ENCODE measurements at places on chromosomes 13 and 19.

DNA sequence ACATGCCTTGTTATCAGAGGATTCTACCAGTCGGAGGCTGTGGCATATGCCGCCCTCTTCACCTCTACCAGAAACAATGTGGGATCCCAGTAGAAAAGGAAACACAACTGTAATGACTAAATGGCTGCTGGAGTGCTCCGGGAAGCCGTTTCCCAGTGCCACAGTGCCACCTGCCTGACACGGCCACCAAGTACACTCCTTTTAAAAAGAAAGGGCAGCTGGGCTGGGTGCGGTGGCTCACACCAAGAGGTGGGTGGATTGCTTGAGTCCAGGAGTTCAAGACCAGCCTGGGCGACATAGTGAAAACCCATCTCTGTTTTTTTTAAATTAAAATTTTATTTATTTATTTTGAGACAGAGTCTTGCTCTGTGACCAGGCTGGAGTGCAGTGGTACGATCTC lies 67.3 kb downstream of the TRPM4 start:
- no peak for DNase-seq

DNA sequence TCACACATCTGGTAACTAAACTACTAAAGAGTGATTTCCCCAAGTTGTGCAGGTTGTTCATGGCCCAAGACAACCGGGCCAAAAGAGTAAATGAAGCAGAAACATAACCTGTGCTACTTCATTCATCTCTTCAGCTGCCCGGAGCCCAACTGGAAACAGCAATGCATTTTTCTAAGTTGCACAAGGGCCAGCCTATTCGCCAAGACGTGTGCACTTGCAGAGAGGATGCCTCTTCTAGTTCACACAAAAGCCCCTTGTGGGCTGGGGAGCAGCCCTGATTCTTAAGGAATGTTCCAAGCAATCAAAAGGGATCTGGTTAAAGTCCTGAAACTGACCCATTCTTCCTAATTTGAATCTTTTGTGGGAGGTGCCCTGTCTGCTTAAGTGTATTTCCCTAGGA lies 275.8 kb downstream of the SHISA2 start:
- DNase-seq: no peak

DNA sequence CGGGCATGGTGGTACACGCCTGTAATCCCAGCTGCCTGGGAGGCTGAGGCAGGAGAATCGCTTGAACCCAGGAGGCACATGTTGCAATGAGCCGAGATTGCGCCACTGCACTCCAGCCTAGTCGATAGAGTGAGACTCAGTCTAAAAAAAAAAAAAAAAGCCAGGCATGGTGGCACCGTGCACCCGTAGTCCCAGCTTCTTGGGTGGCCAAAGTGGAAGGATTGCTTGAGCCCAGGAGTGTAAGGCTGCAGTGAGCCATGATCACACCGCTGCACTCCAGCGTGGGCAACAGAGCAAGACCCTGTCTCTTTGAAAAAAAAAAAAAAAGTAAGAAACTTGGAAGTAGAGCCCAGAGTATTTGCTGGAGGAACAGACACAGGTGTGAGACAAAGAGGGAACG lies 27.7 kb downstream of the CCDC8 start:
- no peak for DNase-seq

- no peak for DNase-seq
Measured at GRCh38 chr19:29506619-29506911, 19.2 kb upstream of the VSTM2B start.

- DNase-seq: no peak
Measured at GRCh38 chr13:47837104-47837880, 163.8 kb downstream of the SUCLA2 start.

- DNase-seq: no peak
Measured at GRCh38 chr19:57334191-57334590, 13.9 kb downstream of the ZNF543 start.

- DNase-seq: no peak
Measured at GRCh38 chr13:111662895-111663294, 342.5 kb downstream of the TEX29 start.

DNA sequence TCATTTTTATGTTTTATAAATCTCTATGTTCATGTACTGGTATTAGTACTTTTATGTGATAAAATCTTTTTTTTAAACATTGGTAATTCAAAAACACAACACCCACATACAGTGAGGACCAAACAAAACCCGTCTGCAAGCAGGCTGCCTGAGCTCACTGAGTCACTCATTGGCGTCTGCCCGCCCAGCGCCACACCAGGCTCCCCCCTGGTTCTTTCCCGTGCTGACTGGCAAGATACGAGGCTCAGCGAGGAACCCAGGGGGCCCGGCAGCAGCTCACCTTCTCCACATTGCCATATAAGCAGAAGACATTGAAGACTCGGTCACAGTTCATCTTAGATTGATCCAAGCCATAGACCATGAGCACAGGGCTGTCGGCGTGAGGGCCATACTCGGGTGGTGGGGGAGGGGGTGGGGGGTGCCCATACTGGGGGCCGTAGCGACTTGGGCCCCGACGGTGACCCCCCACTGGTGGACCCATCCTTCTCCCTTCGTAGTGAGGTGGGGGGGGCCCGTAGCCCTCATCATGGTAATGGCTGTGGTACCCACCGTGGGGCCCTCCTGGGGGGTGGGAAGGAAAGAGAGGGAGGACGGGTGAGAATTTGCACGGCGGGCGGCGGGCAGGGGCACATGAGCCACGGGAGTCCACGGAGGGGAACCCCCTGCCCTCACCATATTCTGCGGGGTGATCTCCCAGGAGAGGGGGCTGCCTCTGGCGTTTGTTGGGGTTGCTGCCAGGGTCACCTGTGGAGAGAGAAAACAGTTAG lies 8.4 kb upstream of the ECH1 start:
- DNase-seq: no peak

DNA sequence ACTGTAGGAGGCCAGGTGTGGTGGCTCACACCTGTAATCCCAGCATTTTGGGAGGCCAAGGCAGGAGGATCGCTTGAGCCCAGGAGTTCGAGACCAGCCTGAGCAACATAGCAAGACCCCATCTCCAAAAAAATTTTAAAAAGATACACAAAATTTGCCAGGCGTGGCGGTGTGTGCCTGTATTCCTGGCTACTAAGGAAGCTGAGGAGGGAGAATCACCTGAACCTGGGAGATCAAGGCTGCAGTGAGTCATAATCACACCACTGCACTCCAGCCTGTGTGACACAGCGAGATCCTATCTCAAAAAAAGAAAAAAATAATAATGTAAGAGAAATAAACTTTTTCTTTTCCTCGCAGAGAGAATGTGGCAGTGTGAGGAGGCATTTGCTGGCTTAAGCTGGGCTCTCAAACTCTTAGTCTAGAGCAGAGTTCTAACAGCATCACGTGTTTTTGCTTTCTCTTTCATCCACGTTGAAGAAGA lies 21.1 kb downstream of the FAM187B start:
- no peak for DNase-seq

GRCh38 chr19:13022859-13023636 lies 27.8 kb downstream of the NFIX start:
- peak; percentile 84 for DNase-seq

DNA sequence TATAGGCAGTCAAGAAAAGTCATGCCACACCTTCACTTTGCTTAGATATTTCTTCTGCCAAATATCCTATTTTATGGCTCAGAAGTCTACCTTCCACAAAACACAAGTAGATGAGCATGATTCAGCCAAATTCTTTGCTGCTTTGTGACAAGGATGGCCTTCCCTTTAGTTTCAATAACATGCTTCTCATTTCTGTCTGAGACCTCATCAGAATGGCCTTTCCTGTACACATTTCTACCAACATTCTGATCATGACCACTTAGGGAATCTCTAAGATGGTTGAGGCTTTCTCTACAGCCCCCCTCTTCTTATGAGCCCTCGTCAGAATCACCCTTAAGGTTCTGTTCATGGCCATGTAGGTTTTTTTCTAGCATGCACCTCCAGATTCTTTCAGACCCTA lies 96.2 kb downstream of the COL4A2 start:
- no peak for DNase-seq
